ENCODE measurements at places on chromosomes 16 and 17. TPM values are rescaled to one million over a fixed set of nuclear protein-coding genes. Genes with fewer than 3 reads are reported as not detected.

LRRC75A gene
- 0.56 TPM for total RNA-seq

KDM6B gene
- total RNA-seq: 1.1 TPM

MYH8 gene
- not detected for total RNA-seq

ZNF267 gene
- total RNA-seq: 15.6 TPM

SPATA32 gene
- under 0.01 TPM for total RNA-seq

KRT28 gene
- not detected for total RNA-seq

CHD9NB gene
- 1.1 TPM for total RNA-seq

ELMO3 gene
- total RNA-seq: 0.28 TPM

RNF112 gene
- total RNA-seq: 2.5 TPM

KRT39 gene
- total RNA-seq: not detected

GGT6 gene
- total RNA-seq: not detected

DVL2 gene
- 21.3 TPM for total RNA-seq

NPIPB9 gene
- total RNA-seq: 0.56 TPM

KRT38 gene
- total RNA-seq: not detected

HLF gene
- not detected for total RNA-seq

PRSS27 gene
- total RNA-seq: under 0.01 TPM

UNC45B gene
- not detected for total RNA-seq

ARHGAP44 gene
- total RNA-seq: 1.1 TPM

SSTR5 gene
- not detected for total RNA-seq

CASKIN1 gene
- not detected for total RNA-seq

PCGF2 gene
- total RNA-seq: 1.4 TPM

IRF8 gene
- total RNA-seq: not detected

TBC1D3E gene
- not detected for total RNA-seq

ZNF821 gene
- total RNA-seq: 4.4 TPM

ACSM5 gene
- not detected for total RNA-seq

Measured in IMR-90 (cell line).